Stimulated activated CD4-positive, alpha-beta T cell treated with anti-CD3 and anti-CD28 coated beads, Interleukin-1b, Interleukin-23, amount 100 ng/mL, for 1 hour (primary cell): ENCODE measurements at places on chromosomes 6 and 20.

- DNase-seq: no peak
These were observed 17.2 kb downstream of the KCNK17 start for GRCh38 chr6:39296745-39297640.

DNA sequence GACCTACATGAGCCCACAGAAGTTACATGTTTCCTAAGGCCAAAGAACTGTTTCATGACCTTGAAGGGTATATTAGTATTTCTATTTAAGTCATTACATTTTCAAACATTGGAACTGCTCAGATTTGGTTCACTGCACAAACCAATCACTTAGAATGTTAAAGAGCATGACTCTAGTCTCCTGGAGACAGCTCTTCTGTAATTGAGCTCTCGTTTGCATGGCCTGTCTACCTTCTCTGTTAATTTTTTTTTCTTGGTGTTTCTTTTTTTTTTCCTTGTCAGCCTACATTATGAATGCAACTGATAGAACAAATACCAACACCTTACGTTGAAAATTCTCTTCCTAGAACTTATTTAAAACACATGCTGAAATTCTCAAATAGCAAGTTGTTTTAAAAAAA, 860.2 kb upstream of the MAP3K7 start:
- DNase-seq: no peak

DNA sequence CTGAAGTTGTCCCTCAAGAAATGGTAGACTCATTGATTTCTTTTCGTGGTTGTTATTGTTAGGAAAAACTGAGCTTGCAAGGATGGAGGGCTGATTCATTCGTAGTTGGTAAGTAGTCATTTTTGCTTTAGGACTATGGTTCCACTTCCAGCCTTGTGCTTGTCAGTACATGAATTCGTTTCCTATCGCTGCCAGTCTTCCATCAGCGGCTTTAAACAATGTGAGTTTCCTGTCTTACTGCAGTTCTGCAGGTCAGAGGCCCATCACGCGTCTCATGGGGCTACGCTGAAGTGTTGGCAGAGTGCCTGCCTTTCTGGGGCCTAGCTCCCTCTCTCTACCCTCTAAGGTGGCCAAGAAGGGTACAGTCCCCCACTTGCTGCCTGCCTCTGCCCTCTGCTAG, 11.4 kb upstream of the MDFI start:
- no peak for DNase-seq

- DNase-seq: no peak
These were observed 4.5 kb upstream of the AP5S1 start for GRCh38 chr20:3815703-3816315.

DNA sequence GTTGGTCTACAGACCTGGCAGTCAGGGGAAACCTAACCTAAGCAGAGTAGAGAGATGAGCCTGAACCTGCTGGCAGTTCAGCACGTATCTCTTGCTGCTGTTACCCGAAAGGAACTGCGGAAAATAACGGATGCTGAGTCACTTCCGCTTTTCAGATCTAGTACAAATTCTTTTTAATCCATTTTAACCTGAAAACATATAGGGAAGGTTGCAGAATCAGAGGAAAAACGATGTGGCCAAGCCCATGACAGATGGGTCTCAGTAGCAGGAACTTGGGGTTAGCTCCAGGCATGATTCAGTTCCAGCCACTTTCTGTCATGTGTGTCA, 351.9 kb upstream of the PRND start:
- DNase-seq: no peak

DNA sequence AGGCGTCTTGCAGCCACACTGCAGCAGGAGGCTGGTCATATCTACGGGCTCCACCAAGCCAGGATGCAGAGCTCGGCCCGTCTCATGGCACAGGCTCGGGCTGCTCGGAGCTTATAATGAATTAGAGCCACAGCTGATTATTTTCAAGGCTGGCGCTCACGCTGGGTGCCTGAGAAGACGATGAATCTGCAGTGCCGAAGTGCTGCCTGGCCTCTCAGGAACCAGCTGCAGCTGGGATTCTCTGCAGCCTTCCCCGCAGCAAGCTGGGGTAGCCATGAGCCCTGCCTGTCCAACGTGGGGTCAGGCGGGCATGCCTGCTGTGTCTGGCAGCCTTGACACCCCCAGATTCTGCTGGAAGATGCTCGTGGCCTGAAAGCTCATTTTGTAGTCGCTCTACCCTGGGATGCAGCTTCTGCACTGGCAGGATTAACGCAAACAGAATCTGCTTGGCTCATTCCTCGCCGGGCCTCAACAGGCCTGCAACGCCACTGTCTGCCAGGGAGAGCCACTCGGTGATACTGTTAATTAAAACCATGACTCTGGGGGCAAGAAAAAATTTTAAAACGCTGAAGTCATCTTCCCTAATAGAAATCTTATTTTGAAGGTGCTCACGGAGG, 104.3 kb downstream of the CDH26 start:
- DNase-seq: no peak

DNA sequence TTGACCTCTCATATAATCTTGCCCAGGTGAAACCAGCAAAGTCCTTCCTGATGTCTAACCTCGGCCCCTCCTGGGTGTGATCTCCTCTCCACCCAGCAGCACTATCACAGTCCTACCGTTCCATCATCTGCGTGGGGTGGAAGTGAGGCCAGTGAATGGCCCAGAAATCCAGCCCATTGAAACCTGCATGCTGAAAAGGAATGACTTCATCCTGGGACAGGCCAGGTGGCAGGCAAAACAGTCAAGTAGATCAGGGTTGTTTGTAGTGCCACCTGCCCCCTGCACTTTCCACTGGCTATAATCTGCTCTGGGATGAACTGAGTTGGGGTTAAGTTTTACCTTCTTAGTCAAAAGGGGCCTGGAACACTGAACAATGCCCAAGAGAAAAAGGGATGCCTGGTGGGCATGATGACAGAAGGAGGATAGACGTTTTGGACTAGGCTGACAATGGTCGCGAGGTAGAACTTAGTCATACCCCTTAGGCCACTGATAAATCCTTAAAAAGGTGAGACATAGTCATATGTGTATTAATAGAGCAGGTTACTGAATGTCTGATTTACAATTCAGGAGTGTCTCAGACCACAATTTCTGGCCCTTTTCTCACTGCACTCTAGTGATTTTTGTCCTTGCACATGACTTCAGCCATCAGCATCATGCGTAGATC, 8.1 kb upstream of the HSP90AB1 start:
- DNase-seq: no peak

- DNase-seq: no peak
These were observed 42.0 kb upstream of the ENPP1 start for GRCh38 chr6:131765804-131766135.

DNA sequence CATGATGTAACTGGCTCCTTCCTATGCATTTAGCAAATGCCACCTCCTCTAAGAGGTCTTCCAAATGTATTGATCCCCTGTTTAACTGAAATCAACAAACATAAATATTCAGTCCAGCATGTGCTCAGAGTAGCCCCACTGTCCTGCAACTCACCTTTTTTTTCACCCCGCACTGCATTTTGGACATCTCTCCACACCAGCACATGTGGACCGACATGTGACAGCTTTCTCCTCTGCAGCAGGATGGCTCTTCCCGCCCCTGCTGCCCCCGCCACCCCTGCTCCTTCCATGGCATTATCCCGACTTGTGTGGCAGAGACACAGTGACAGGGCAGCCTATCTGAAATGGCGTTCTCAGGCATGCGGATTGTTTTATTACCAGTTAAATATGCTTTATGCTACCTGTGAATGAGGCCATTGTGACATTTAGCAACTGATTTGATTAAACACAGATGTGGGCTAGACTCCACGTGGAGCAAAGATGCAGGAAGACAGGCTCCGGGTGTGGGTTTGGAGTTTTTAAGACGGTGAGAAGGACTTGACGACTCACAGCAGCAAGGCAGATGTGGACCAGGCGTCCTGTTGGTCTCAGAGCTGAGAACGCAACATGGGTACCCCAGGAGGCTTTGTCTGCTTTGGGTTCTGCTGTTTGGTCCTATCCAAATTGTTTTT, 161.2 kb downstream of the EYA2 start:
- DNase-seq: no peak

DNA sequence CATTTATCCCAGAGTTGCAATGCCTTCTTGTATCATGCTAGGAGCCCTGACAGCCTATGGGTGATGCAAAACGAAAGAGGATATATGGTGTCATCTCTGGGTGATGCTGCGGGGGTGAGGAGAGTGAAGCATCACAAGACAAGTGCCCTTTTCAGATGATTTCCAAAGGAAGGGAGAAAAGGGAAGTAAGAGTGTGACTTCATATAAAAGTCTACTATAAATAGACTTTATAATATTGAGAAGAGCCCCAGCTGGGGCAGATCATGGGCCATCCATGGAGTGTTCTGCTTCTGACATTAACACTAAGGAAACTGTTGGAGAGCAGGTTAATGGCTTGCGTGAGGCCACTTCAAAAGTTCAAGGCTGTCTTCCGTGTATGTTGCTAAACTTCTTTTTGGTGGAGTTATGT, 4.4 kb downstream of the CD83 start:
- no peak for DNase-seq

GRCh38 chr6:121309768-121310469, 24.4 kb downstream of the TBC1D32 start:
- no peak for DNase-seq

DNA sequence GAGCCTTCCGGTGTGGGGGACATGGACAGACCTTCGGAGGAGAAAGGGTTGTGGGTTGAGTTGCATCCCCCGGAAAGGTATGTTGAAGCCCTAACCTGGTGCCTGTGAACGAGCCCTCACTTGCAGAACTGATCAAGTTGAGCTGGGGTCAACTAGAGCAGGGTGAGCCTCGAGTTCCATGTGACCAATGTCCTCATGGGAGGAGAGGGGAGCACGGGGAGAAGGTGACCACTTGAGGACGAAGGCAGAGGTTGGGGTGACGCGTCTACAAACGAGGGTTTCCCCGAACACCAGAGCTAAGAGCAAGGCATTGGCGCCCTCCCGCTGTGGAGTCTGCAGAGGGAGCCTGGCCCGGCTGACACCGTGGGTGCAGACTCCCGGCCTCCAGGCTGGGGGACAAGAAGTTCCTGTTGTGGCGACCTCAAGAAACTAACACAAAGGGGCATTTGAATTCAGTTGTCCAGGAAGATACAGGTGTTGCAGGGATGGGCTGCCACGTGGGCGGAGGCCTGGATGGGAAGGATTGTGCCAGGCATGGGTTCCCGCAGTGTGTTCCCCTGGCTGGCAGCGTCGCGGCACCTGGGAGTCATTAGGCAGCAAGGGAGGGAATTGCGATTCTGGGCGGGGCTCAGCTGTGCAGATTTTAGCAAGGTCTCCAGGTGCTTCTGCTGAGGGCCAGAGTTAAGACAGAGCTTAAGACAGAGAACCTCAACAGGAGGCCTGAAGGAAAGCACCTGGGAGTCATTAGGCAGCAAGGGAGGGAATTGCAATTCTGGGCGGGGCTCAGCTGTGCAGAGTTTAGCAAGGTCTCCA, 20.4 kb upstream of the UNC93A start:
- DNase-seq: no peak

DNA sequence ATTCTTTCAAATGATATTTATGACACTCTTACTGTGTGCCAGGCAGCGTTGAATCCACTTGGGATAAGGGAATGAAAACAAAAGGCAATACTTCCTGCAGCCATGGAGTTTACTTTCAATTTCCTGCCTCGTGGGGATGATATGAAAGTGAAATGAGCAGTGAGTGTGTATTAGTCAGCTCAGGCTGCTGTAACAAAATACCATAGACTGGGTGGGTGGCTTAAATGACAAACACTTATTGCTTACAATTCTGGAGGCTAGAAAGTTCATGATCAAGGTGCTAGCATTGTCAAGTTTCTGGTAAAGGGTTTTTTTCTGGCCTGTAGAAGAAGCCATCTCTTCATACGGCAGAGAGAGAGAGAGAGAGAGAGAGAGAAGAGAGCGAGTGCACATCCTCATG, 41.7 kb downstream of the TSHZ2 start:
- no peak for DNase-seq

DNA sequence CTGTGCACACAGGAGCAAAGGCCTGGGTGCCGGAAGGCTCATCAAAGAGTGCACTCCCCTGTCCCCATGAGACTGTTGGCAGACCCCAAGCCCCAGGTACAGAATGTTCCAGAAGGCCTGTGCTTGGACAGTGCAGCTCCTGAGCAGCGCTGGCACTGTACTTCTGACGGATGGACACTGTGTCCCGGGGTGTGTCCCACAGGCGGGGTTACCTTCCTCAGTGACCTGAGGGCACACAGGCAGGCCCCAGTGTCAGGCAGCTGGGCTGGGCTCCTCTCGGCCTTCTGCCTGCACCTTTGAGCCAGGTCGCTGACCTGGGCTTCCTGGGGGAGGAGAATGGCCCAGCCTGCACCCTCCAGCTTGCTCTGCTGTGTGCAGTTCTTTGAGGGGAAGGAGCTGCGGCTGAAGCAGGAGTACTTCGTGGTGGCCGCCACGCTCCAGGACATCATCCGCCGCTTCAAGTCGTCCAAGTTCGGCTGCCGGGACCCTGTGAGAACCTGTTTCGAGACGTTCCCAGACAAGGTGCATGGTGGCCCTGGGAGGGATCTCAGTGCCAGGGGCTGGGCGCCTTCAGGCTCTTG, 30.1 kb downstream of the PYGB start:
- no peak for DNase-seq

- no peak for DNase-seq
These were observed 113.8 kb downstream of the ARMC2 start for GRCh38 chr6:108961985-108962384.

DNA sequence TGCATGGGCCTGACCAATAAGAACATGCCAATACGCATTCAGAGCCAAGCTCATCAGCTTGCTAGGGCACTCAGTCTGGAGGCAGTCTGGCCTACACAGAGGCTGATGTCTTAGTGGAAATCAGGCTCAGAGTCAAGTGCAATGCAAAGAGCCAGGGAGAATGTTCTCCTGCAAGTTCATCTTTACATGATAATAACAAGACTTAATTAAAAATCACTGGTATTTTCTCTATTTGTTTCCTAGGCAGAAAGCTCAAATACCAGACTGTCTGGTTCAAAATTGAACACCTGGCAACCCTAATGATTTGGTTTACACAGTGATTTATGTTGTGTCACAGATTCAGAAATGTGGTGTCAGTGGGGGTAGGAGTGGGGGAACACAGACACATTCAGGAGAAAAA, 689.3 kb upstream of the FLRT3 start:
- DNase-seq: no peak

DNA sequence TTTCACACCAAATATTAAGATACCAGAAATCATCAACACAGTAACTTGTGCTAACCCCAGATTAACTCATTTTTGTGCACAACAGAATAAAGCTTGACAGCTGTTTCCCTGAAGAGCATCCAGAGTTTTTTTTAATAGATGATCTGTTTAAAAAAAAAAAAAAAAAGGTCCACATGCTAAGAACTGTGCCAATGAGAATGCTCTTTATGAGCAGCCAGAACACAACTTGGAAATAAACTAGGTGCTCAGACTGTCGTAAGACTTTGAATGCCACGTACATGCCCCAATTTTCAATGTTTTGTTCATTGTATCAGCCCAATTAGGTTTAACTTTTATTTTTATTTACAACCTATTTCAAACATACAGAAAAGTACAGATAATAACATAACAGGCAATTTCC, 47.3 kb downstream of the STAU1 start:
- DNase-seq: no peak

DNA sequence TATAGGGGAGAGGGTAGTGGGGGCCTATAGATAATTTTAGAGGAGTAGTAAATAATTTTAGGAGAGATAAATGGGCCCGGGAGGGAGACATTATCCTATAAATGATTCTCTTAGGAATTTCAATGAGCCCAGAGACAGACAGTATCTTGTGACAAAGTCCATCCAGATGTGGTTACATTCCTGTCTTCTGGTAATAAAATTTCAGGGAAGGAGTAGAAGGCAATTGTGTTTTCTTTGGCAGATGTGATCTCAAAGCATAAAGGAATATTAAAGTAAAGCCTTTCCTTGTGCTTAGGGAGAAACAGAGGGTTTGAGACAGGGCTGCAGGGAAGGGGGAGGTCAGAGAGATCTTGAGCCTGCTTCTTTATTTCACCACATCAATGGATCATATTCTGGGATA, 979.8 kb upstream of the GJE1 start:
- DNase-seq: no peak

- DNase-seq: no peak
These were observed 237.4 kb downstream of the PTPRK start for GRCh38 chr6:128282961-128283360.
